ENCODE measurements at places on chromosomes 3 and 15.

GRCh38 chr15:89132611-89133507, 44.6 kb downstream of the ABHD2 start:
- no peak for DNase-seq

DNA sequence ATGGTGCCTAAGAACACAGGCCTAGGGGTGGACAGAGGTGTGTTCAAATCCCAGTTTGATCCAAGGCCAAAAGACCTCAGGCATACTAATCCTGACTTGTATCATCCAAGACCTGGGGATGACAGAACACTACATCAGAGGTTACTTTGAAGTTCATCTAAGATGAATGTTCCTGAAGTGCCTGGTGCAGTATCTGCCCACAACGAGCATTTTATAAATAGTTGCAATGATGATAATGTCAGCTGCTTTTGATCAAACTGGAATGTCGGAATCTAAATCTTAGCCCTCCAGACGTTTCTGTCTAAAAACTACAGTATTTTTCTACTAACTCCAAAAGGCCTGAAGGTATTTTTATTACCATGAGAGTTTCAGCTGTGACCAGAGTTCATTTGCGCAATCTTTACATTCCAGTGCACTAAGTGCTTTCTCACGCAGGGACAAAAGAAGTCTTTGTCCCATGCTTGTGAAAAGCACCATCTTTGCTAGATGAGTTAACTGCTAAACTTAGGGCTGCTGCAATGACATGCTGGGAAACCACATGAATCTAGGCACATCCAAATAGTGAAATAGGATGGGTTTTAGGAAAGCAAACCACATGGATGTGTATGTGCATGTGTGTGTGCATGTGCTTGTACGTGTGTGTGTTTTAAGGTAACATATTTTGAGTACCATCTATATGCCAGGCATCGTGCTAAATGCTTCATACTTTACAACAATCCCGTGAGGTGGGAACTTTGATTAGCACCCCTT, 18.1 kb downstream of the ANXA2 start:
- DNase-seq: peak; percentile 89

- DNase-seq: no peak
Observed at GRCh38 chr3:151234825-151235224, 31.8 kb upstream of the GPR171 start.

- DNase-seq: no peak
Observed at GRCh38 chr15:80831606-80832224, 52.5 kb downstream of the CEMIP start.

- no peak for DNase-seq
Observed at GRCh38 chr3:16883723-16884083, 1.1 kb upstream of the PLCL2 start.

Measured in HFF-Myc (cell line).